ENCODE measurements at places on chromosomes 11 and 22.
A peak's percentile ranks its signal among the peaks of the same experiment; 100 is the strongest.

DNA sequence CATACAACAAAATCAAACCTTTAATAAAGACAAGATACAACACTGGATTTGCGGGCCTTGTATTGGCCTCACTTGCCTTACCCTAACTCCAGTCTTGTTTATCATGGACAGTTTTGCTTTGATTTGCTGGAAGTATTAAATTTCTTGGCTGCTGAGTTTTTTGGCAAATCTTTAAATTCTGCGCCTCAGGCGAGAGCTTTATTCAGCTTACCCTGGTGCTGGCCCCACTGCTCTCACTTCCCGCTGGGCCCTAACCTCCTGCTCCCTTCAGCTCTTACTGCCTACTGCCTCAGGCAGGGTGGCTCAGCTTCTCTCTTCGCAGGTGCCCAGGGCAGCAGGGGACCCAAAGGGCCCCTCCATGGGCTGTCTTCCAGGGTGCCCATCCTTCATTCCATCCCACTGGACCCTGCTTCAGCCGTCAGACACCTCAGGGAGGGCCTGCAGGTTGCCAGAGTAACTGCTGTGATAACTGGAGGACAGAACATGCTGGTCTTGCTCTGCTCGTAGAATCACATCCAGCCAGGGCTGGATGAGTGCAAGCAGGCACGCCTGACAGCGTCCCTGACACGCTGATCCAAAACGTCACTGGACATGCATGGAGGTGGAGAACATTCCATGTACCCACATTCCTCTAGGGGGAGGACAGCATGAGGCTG, 45.7 kb upstream of the TUB start:
- DNase-seq: no peak

DNA sequence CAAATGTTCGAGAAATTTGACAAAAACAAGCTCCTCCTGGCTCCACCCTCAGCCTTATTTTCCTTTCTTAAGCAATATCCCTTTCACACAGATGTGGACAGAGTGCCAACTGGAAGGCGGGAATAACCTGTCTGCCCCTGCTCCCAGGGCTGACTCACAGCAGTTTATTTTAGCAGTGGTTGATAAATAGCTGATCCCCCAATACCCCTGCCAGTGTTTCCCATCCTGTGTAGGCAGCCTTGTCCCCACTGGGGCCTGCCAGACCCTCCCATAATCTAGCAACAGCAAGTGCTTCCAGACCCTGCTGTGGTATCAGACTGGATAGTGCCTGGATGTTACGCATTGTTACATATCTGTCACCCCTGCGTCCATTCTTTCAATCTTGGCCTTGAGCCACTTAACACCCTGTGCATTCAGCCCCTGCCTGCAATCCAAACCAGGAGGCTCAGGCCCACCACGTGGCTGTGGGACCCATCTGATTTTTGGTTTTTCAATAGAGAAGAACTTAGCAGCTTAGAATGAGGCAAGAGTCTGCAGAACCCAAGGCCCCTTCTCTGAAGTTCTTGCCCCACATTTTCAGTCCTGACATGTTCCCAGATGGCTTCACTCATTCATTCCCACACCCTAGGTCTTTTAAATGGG, 53.7 kb downstream of the PARVA start:
- peak; percentile 80 for DNase-seq

DNA sequence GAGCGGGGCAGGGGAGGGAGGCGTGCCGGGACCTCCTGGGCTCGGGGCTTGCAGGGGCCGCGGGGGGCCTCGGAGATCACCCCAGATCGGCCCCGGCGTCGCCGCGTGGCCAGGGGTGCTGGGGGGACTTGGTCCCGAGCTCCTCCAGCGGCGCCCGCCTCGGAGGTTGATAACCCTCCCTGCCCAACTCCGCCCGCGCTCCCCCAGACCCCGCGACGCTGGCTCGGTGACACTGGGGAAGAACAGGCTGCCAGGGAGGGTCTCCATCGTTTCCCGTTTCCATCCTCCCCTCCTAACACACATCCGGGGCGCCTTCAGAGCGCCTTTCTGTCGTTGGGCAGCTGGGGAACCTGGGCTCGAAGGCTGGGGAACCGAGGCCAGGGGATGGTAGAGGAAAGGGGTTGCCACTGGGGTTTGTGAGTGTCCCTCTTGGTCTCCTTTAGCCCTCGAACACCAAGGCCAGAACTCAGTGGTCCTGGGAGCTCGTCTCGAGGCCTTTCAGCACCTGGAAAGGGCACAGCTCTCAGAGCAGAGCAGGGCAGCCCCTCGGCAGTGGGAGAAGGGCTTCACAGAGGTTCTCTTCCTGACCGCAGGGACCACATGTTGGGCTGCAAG, 431 bp downstream of the SLC37A2 start:
- no peak for DNase-seq

- DNase-seq: no peak
These were observed 3.4 kb downstream of the YPEL4 start for GRCh38 chr11:57646194-57646798.

DNA sequence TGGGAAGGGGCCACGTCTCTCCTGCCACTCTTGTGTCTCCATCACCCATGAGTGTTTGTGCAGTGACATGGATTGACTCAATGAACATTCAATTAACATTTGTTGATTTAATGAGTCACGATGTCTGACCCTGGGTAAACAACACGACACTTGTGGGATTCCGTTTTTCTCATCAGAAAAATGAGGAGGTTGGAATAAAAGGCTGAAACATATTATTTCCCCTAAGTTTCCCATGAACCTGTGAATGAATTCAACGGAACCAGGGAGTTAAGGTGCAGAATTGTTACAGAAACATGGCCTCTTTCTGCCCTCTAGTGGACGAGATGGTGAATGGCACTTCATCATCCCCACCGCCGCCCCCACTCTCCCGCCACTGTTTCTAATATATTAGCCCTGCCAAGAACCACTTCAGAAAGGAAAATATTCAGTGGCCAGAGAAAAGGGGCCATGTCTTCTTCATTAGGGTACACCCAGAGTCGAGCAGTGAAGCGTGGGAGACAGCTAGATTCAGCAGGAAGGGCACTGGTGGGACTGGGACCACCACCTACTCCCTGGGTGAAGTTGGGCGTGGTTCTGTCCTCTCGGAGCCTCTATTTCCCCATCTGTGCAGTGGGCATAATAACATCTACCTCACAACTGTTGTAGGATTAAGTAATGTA, 46.3 kb upstream of the SYT13 start:
- DNase-seq: peak; percentile 47

Data from body of pancreas (tissue), 4 donors.